ENCODE measurements at places on chromosomes 3 and 15.

DNA sequence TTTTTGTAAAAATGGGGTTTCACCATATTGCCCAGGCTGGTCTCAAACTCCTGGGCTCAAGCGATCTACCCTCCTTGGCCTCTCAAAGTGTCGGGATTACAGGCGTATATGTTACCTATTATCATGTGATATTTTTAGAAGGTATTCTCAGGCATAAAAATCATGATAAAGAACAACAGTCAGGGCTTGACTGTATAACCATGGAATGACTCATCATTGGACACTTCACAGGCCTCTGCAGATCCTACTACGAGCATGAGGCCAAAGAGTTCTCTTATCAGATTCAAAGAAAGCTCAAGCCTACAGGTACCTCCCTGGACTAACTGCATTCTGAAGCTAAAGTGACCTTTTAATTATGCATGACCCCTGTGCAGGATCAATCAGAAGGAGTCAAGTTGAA, 91.7 kb upstream of the PRICKLE2 start:
- no peak for DNase-seq

- no peak for DNase-seq
Measured at GRCh38 chr3:50862221-50862620, 187.5 kb downstream of the DOCK3 start.

DNA sequence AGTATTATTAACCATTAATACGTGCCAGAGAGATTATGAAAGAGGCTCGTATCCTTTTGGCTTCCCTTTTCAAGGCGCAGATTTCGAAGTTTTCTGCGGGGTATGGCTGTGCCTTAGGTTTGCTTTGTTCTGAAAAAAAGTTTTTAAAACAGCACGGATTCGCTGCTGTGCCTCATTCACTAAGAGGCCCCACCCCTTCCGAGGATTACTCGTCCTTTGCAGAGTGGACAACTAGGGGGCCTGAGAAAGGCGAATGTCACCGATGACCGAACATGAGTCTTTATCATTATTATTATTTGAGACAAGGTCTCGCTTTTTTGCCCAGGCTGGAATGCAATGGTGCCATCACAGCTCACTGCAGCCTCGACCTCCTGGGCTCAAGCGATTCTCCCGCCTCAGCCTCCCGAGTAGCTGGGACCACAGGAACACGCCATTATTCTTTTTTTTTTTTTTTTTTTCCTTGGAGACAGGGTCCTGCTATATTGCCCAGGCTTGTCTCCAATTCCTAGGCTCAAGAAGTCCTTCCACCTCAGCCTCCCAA, 684 bp upstream of the RPS27L start:
- no peak for DNase-seq

DNA sequence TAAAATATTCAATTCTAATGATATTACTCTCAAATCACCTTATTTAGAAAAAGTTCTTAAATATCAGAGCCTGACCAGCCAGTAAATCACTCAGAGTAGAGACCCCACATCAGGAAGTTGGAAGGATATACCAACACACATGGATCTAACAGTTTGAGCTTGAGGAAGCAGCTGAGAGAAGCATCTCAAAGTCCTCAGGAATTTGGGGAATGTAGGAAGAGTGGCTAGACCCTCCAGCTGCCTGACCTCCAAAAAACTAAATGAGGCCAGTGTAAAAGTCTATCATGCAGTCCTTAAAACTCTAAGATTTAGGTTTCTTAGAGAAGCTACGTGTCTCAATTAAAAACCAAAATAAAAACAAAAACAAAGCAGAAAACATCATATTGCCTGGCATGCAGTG, 55.4 kb downstream of the SETD2 start:
- no peak for DNase-seq

DNA sequence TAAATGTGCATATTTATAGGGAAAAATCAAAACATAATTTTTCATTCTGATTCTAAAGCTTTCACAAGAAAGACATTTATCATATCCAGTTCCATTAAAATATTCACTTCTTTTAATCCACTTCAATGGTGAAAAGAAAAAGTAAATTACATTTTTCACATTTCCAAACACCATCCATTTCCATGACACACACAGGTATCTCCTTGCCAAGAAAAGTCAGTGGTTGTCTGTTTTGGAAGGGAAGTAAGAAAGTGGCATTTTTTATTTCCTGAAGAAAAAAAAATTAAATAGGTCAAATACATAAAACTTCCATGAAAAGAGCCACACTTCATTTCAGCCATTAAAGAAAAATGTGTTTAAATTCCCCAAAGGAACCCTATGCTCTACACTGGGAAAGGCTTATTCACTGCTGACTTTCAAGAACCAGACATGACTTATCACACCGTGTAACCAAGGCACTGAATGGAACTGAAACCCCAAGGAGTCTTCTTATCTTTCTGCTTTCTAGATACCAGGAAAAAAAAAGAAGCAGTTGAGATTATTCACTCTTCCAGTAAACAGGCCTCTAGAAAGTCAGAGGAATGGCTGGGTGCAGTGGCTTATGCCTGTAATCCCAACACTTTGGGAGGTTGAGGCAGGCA, 44.5 kb downstream of the OSBPL10 start:
- no peak for DNase-seq

GRCh38 chr3:69511361-69511760, 125.5 kb upstream of the FRMD4B start:
- DNase-seq = no peak

DNA sequence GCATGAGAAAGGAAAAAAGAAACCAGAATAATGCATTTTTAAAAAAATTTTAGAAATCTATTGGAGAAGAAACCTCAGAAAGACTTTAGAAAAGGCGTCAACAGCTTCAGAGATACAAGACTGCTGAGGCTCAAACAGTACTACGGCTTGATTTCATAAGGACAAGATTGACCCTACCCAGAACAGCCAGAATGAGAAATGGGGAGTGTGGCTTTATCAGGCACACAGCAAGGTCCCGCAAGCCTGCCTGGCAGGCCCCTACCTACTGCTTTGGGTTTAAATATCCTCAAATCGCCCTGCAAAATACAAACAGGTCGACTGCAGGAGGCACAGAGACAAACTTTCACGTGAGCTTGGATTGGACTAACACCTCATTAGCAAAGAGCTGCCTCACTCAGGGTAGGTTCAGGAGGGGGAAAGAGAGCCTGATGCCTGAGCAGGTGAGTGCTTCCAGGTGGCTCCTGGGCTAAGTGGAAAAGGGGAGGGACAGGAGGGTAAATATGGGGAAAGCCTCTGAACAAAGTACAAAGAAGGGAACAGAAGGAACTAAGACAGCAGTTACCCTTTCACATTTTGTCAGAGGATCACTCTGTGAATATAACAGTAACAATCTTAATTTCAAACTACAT, 87.5 kb downstream of the RORA start:
- no peak for DNase-seq

GRCh38 chr3:140447136-140447535, 230.7 kb upstream of the TRIM42 start:
- DNase-seq = no peak

- DNase-seq = no peak
Measured at GRCh38 chr3:5429517-5429890, 242.0 kb downstream of the EDEM1 start.

DNA sequence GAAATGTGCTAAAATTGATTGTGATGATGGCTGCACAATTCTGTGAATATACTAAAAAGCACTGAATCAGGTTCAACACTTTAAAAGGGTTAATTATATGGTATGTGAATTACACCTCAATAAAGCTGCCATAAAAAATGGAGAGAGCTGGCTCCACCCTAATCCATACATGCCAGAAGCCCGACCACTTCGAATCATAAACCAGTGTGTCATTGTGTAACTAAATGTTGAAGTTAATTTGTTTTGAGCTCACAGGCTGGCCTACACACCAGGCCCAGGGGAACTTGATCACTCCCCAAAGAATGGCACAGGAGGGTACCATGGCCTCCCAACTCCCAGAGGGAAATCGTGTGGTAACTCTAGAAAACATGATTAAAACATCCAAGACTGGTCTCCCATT, 14.0 kb downstream of the PLCD1 start:
- DNase-seq = no peak

GRCh38 chr3:178233371-178234071, 302.7 kb upstream of the KCNMB2 start:
- no peak for DNase-seq

DNA sequence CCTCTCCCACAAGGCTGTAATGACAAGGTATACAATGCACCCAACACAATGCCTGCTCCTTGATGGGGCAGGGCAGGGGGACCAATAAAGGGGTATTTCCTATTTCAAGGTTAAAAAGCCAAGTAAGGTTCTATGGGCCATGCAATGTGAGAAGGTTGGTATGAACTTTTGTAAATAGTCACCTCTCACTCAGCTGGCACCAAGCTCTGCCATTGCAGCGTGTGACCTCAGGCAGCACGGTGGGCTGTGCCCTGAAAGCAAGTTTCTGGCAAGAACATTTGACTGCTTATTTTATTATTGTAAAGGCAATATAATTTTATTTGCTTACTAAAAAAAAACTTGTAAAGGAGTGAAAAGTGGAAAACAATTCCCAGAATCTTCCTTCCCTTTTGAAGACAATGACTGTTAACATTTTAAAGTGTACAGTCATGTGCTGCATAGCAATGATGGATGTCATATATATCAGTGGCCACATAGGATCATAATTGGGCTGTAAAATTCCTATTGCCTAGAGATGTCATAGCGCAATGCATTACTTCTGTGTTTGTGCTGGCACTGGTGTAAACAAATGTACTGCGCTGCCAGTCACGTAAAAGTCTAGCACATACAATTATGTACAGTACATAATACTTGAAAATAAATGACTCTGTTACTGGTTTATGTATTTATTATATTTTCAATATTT, 167.3 kb upstream of the RORA start:
- no peak for DNase-seq

GRCh38 chr15:74585191-74585590, 30.4 kb upstream of the CLK3 start:
- no peak for DNase-seq

GRCh38 chr3:99907959-99908544, 90.4 kb downstream of the CMSS1 start:
- no peak for DNase-seq

Measured in stimulated activated CD4-positive, alpha-beta T cell treated with anti-CD3 and anti-CD28 coated beads, Interleukin-4, amount 100 ng/mL, for 48 hours (primary cell).